NAMALWA (cell line): ENCODE measurements at places on chromosomes 1 and 21.

- no peak for DNase-seq
Observed at GRCh38 chr1:101290922-101291561, 54.2 kb downstream of the S1PR1 start.

GRCh38 chr1:25520446-25521061 lies 22.9 kb upstream of the LDLRAP1 start:
- DNase-seq = peak; percentile 80

DNA sequence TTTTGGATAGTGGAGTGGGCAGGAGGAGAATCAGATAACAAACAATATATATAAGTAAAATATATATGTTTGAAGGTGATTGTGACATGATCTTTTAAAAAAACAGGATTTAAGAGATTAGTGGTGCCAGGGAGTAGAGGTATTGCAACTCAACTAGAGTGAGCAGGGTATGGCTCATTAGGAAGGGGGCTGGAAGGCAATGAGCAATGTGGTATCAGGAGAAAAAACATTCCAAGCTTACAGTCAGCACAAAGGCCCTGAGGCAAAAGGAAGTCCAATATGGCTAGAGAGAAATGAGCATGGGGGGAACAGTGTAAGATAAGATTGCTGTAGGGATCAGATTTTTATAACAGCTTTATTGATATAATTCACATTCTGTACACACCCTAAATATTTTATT lies 5.3 kb upstream of the GADD45A start:
- no peak for DNase-seq

DNA sequence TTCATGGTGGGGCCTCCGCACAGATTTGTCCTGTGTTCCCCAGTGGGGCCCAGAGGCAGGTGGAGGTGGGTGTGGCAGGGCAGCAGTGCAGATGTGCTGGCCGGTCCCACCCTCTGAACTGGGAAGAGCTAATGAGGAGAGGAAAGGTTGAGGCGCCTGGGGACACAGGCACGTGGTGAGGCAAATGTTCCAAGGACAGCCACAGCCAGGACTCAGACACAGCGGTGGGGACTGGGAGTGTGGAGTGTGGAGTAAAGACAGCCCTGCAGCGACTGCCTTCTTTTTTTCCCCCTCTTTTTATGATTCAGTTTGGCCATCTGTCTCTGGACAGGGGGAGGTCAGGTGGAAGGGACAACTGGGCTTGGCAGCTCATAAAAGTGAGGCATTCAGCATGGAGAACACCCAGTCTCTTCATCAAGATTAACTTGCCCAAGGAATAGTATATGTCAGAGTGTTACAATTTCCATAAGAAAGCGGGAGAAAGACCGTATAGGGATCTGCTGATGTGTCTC lies 104.2 kb upstream of the GCLM start:
- DNase-seq = no peak

DNA sequence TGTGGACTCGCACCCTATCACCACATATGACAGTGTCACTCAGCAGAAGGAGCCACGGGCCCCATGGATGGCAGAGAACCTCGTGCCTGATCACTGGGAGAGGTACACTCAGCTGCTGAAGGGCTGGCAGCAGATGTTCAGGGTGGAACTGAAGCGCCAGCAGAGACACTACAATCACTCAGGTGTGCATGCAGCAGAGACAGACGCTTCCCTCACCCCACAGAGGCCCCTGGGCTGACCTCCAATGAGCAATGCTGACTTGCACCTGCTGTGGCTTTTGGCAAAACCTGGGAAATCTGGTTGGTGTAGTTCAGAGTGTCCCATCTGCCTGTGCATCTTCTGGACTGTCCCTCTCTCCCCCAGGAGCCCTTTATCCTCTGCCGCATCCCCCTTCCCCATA lies 51.9 kb downstream of the KIAA1614 start:
- DNase-seq = no peak

GRCh38 chr1:60950224-60951063 lies 131.9 kb upstream of the NFIA start:
- no peak for DNase-seq

DNA sequence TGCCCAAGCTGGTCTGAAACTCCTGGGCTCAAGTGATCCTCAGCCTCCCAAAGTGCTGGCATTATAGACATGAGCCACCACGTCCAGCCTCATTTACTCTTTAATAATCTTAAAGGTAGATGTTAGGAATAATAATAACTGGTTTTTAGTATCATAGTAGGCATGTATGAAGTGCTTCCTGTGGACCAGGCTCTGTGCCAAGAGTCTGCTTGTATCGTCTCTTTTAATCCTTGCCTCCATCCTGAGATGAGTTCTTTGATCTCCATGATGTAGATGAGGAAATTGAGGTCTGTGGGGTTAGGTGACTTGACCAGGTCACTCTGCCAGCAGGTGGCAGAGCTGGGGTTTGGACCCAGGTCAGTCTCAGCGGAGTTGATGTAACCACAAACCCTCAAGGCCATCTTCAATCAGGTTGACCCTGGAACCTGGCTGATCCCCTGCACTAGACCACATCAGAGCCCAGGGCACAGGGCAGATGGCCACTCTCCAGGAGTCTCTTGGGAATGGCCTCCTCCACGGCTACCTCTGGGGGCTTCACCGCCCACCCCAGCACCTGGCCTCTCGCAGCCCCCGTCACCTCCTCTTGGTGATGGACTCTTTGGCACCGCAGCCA lies 11.3 kb downstream of the EFHD2 start:
- DNase-seq = no peak

GRCh38 chr1:195188821-195189220 lies 1419.4 kb downstream of the KCNT2 start:
- DNase-seq = no peak

- DNase-seq = no peak
Observed at GRCh38 chr1:64084451-64084850, 119.0 kb upstream of the UBE2U start.

DNA sequence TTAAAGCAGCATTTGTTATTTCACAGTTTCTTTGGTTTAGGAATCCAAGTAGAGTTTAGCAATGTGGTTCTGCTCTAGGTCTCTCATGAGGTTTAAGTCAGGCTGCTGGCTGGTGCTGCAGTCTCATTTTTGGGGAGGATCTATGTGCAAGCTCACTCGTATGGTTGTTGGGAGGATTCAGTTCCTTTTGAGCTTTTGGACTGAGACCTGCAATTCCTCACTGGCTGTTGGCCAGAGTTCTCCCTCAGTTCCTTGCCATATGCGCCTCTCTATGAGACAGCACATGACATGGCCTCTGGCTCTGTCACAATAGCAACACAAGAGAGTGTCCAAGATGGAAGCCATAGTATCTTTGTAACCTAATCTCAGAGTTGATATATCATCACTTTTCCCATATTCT lies 91.0 kb downstream of the OLFML2B start:
- DNase-seq = no peak

- DNase-seq = peak; percentile 65
Observed at GRCh38 chr1:206905295-206906164, 8.3 kb downstream of the IL24 start.

- peak; percentile 17 for DNase-seq
Observed at GRCh38 chr1:221806236-221806635, 64.3 kb upstream of the DUSP10 start.

DNA sequence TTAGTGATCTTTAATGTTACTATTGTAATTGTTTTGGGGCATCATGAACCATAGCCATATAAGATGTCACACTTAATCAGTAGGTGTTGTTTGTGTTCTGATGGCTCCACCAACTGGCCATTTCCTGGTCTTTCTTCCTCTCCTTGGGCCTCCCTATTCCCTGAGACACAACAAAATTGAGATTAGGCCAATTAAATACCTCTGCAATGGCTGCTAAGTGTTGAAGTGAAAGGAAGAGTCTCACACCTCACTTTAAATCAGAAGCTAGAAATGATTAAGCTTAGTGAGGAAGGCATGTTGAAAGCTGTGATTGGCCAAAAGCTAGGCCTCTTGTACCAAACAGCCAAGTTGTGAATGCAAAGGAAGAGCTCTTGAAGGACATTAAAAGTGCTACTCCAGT lies 30.7 kb downstream of the PPP2R5A start:
- peak; percentile 41 for DNase-seq

GRCh38 chr1:160414881-160415280 lies 14.5 kb downstream of the VANGL2 start:
- DNase-seq = no peak
